ENCODE measurements at places on chromosomes 16 and 17.

GRCh38 chr16:80775450-80775849 is 28.9 kb downstream of the CDYL2 start:
- no peak for DNase-seq

DNA sequence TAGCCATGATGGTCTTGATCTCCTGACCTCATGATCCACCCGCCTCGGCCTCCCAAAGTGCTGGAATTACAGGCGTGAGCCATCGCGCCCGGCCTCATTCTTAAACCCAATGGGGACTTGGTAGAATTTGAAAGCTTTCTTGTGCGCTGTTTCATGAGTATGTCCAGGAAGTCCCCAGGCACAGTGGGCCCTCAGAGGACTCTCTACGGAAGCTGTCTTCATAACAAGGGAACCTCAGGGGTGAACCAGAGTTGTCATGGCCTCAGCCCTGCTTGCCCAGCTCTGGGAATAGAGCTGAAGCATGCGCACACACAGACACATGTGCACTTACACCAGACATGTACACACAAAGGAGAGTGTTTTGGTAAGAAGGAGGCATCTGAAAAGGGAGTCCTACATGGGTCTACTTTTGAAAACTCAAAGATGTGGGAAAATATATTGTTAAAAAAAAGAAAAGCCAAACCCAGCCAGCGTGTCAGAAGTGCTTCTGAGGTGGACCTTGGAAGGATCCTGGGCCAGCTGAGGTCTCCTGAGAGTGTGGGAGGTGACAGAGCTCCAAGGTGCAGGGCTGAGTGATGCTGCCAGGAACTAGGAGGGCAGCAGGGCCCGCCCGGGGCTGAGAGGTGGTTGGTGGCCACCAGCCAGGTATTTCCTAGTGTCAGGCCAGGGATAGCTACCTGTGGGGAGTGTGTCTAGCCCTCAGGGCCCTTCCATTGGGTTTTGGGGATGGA is 54.6 kb downstream of the EPN2 start:
- no peak for DNase-seq

GRCh38 chr17:1362964-1363363 is 37.1 kb downstream of the YWHAE start:
- DNase-seq = no peak

GRCh38 chr16:22055881-22056280 is 36.5 kb upstream of the VWA3A start:
- no peak for DNase-seq

DNA sequence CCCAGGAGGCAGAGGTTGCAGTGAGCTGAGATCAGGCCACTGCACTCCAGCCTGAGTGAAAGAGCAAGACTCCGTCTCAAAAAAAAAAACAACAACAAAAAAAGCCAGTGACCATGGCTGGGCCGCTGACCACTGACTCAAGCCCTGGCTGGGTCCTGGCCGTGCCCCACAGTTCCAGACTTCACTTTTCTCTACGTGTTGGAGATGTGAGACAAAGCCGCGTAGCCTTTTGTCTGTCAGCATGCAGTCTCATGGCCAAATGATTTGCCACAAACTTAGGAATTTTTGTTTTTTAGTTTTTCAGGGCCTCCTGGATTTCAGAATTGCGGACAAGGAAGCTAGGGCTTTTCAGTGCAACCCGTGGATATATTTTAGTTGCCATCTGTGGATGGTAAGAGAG is 89.3 kb upstream of the CIBAR2 start:
- no peak for DNase-seq

DNA sequence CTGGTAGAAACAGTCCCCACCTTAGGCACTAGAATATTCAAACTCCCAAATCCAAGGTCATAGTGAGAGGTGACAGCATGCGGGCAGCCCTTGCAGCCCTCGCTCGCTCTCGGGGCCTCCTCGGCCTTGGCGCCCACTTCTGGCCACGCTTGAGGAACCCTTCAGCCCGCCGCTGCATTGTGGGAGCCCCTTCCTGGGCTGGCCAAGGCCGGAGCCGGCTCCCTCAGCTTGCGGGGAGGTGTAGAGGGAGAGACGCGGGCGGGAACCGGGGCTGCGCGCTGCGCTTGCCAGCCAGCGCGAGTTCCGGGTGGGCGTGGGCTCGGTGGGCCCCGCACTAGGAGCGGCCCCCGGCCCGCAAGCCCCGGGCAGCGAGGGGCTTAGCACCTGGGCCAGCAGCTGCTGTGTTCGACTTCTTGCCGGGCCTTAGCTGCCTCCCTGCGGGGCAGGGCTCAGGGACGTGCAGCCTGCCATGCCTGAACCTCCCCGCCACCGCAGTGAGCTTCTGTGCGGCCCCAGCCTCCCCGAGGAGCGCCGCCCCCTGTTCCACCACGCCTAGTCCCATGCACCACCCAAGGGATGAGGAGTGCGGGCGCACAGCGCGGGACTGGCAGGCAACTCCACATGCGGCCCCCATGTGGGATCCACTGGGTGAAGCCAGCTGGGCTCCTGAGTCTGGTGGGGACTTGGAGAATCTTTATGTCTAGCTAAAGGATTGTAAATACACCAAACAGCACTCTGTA is 45.0 kb downstream of the KPNA2 start:
- DNase-seq = no peak

- no peak for DNase-seq
Observed at GRCh38 chr17:58321571-58322525, 6.7 kb downstream of the TSPOAP1 start.

GRCh38 chr16:72785886-72786285 is 262.0 kb downstream of the ZFHX3 start:
- no peak for DNase-seq

DNA sequence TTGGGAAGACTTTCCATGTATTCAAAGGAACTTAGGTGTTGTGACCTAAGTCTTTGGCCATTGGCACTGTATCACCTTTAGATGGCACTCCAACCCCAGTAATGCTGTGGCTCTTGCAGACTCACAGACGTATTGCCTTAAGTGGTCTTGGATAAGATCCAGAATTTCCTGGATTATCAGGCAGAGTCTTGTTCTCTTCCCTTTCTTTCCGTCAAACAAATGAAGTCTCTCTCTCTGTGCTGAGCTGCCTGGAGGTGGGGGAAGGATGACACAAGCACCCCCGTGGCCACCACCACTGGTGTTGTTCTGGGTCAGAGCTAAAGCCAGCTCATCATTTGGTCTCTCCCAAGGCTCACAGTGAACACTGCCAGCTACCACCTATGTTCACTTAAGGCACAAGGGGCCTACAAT is 789.9 kb upstream of the KIF2B start:
- DNase-seq = no peak

DNA sequence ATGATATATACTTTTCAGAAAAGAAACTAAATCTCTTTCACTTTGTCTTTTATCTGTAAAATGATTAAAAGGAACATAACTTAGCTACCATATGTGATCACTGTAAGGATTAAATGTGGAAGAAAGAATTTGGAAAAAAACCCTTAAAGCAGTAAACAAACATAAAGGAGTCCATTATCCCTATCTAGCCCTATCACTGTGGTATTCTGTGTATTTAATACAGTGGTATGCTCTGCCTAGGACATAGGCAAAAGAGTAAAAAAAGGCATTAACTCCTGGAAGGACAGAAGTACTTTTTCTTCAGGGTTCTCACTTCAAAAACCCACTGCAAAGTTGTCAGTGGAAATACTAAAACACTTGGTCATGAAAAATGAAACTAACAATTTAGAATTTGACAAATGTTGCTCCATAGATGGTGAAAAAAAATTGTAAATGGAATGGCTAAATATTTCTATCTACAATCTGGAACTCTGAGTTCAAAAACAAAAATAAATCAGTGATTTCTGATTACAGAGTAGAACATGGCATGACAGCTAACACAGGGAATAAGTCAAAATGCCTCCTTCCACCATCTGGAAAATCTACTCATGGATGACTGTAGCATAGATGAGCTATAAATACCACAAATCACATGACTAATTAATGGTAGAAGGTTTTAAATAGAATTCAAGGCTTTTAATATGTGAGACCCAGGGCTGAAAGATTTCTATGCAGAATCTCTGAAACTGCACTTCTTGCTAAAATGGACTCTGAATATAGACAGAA is 140.1 kb downstream of the ITFG1 start:
- DNase-seq = no peak

DNA sequence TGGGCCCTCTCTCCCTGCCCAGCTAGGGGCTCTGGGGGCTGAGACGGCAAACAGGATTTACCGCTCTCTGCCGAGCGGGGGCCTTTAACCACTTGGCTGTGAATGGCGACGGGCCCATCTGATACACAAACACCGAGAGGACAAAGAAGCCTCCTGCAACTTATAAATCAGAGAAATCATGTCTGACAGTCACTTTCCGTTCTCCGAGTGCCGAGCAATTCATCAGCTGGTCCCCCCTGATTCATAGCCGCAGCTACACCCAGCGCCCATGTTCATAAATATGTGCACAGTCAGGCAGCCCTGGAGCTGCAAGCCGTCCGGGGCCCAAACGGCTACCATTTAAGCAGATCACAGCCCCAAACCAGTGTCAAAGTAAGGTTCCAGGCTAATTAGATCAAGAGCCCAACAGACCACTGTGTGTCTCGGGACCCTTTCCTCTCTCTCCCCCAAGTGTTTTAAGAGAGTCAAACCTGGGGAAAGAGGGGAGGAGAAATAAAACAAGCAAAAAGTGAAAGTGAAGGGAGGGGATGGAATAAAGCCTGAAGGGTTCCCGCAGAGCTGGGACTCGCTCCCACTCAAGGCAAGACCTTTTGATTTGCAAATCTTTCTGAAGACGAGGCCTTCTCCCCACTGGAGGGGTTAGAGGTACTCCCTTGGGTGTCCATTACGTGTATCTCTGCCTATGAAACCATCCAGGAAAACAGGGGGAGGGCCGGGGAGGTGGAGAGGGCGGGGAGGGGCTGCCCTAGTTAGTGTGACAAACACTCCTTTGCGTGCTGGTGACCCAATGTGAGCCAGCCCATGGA is 154.7 kb downstream of the C16orf78 start:
- no peak for DNase-seq

DNA sequence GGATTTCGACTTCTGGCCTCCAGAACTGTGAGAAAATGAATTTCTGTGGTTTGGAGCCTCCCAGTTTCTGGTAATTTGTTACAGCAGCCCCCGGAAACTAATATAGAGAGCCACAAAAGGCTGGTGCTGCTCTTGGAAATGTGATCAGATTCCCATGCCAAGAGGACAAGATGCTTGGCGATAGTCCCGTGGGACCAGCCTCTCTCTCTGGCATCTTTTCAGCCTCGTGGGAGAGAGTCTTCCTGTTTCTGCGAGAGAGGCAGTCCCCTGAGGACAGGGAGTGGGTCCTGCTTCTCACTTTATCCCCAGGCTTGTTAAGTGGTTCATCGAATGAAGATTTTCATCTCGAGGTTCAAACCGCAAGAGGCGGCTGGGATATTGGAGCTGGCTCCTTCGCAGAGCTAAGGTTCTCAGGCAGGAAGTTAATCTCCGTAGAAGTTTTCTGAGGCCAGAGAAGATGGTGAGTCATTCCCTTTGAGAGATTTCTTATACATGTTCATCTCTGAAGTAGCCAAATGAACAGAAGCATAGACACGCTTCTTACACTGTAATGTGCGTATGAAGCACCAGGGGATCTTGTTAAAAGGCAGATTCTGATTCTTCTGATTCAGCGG is 211.6 kb upstream of the SDK2 start:
- no peak for DNase-seq

DNA sequence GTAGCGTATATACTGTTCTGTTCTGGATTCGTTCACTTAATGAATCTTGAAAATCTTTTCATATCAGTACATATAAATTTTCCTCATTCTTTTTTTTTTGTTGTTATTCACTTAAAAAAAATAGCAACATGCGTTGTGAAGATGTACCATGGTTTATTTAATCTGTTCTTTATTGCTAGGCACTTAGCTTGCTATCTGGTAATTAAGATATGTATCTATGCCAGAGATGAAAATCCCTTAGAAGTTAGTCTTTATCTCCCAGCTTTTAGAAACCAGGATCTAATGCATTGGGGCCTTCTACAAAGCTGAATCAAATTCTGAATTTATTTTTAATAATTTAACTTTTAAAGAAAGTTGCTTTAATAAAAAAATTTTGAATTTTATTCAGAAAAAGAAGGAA is 13.0 kb upstream of the DNAJA2 start:
- DNase-seq = no peak

GRCh38 chr16:55081622-55082590 is 151.2 kb downstream of the IRX5 start:
- DNase-seq = no peak

DNA sequence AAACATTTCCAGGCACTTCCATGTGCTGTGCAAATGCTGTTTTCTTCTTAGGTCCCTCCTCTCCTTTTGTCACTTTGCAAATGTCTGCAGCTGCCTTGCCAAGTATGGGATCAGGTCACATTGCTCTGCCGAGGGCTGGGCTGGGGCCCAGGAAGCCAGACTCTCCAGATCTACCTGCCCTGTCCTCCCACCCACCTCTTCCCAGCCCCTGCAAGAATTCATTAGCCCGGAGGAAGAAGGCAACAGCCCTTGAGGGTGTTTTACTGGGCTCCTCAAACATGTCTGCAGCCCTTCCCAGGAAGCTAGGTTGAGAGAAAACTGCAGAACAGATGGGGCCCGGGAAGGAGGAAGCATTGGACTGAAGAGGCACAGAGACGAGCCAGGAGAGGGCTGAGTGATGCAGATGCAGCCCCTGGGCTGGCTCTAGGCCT is 47.1 kb downstream of the WSB1 start:
- DNase-seq = no peak

- DNase-seq = no peak
Observed at GRCh38 chr16:68250951-68251350, 5.8 kb downstream of the PLA2G15 start.

GRCh38 chr17:40023590-40024292 is 8.5 kb downstream of the CSF3 start:
- no peak for DNase-seq

DNA sequence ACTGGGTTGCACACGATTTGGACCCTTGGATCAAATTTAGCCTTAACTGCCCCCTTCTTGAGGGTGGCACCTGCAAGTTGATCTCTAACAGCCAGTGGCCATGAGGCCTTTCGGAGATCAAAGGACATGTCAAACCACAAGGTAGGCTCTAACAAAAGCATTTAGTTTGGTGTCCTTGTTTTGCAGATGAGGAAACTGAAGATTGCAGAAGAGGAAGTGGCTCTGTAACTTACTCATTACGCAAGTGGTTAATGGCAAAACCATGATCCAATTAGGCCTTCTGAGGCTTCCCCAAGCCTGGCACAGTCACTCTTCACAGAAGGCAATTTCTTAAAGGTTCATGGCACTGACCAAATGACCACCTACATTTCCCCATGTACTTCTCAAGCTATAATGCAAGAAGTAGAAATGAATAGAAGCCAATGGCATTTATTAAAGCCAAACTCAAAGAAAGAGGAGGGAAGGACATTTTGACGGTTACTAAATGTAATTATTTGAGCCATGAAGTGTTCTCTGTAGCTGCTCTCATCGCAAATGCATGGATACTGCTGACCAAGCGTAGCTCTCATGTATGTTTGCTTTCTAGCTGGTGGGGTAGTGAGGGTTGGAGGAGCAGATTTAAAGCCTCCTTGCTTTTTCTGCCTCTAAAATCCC is 32.8 kb upstream of the ABCC12 start:
- no peak for DNase-seq

Measured in activated CD8-positive, alpha-beta memory T cell treated with anti-CD3 and anti-CD28 coated beads, Interleukin-2, amount 50 U/mL, for 4 hours (primary cell).